ENCODE measurements at places on chromosomes 5 and 9. TPM values are rescaled to one million over a fixed set of nuclear protein-coding genes. Genes with fewer than 3 reads are reported as not detected.

- H3K4me3 ChIP-seq = no peak overlapping the region
- no peaks in the 10 kb centered on the region for H3K27me3 ChIP-seq
- H3K27ac ChIP-seq = no peak overlapping the region
- H3K4me1 ChIP-seq = no peaks in the 10 kb centered on the region
Observed at GRCh38 chr9:117080765-117081390, 334.0 kb downstream of the ASTN2 start.

GRM6 gene
- total RNA-seq = not detected

FOXD4L5 gene
- not detected for total RNA-seq

PBX3 gene
- 40.9 TPM for total RNA-seq

GRCh38 chr9:121954477-121955140 is 138.5 kb downstream of the TTLL11 start:
- DNase-seq = no peak
- no peaks in the 10 kb centered on the region for H3K4me1 ChIP-seq
- no peak overlapping the region for H3K27ac ChIP-seq
- no peak overlapping the region for H3K4me3 ChIP-seq
- H3K27me3 ChIP-seq = no peaks in the 10 kb centered on the region

STPG3 gene
- not detected for total RNA-seq

DNA sequence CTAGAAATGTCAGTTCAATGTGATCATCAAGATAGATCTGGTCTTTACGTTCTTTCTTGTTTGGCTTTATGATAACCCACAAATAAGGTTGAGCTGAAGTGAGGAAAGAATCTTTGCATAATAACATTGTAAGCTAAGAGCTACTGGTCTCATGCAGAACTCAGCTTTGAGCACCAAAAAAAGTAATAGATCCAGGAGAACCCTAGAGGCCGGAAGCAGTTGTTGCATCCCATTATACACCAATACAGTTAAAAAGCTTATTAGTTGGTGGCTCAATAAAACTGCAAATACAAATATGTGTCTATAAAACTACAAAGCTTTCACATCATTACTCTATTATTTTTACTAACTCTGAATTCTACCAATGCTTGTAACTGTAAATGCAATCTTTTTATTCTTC is 85.5 kb upstream of the NUDT12 start:
- DNase-seq = no peak
- peaks cover 8% of the 10 kb centered on the region for H3K4me1 ChIP-seq
- no peak overlapping the region for H3K4me3 ChIP-seq
- H3K36me3 ChIP-seq = no peaks in the 10 kb centered on the region

GRCh38 chr9:89759572-89759971 is 154.8 kb downstream of the GADD45G start:
- no peak overlapping the region for H3K4me3 ChIP-seq
- no peaks in the 10 kb centered on the region for H3K27me3 ChIP-seq
- no peaks in the 10 kb centered on the region for H3K36me3 ChIP-seq
- H3K4me1 ChIP-seq = no peaks in the 10 kb centered on the region
- DNase-seq = no peak

GRCh38 chr9:127278372-127278771 is 13.8 kb downstream of the GARNL3 start:
- DNase-seq = no peak
- H3K4me3 ChIP-seq = no peak overlapping the region
- no peak overlapping the region for H3K27ac ChIP-seq
- no peaks in the 10 kb centered on the region for H3K4me1 ChIP-seq
- H3K27me3 ChIP-seq = no peaks in the 10 kb centered on the region
- H3K36me3 ChIP-seq = no peaks in the 10 kb centered on the region

- peak; percentile 62 for DNase-seq
- no peaks in the 10 kb centered on the region for H3K4me1 ChIP-seq
Observed at GRCh38 chr5:95244479-95244878, 40.4 kb downstream of the MCTP1 start.

- H3K4me3 ChIP-seq = no peak overlapping the region
- DNase-seq = no peak
- peaks cover 32% of the 10 kb centered on the region for H3K36me3 ChIP-seq
Observed at GRCh38 chr5:77427998-77428397, 64.1 kb downstream of the WDR41 start.

- H3K4me3 ChIP-seq = no peak overlapping the region
- H3K4me1 ChIP-seq = peaks cover 17% of the 10 kb centered on the region
- DNase-seq = no peak
- H3K36me3 ChIP-seq = no peaks in the 10 kb centered on the region
- H3K27me3 ChIP-seq = no peaks in the 10 kb centered on the region
Observed at GRCh38 chr9:76181781-76182180, 212.4 kb downstream of the RFK start.

GRCh38 chr9:70438341-70438928 is 24.0 kb upstream of the KLF9 start:
- DNase-seq = no peak
- H3K27me3 ChIP-seq = no peaks in the 10 kb centered on the region
- no peak overlapping the region for H3K27ac ChIP-seq
- H3K36me3 ChIP-seq = no peaks in the 10 kb centered on the region

PIP5KL1 gene
- total RNA-seq = 13.0 TPM

DNA sequence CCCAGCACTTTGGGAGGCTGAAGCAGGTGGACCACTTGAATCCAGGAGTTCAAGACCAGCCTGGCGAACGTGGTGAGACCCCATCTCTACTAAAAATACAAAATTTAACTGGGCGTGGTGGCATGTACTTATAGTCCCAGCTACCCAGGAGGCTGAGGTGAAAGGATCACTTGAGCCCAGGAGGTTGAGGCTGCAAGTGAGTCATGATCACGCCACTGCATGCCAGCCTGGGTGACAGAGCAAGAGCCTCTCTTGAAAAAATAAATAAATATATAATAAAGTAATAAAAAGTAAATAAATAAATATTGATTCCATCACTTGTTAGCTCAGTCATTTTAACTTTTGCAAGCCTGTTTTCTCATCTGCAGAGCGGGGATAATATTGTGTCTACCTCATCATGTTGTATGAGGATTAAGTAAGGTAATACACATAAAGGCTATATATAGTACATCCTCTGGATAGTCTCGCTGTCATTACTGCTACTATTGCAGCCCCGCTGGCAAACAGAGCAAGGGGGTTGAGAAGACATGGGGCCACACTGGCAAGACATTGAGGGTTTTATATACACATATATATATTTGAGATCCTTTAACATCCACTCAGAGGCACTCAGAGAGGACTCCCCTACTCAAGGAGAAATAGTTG is 210.9 kb downstream of the C9orf152 start:
- H3K27me3 ChIP-seq = no peaks in the 10 kb centered on the region
- no peaks in the 10 kb centered on the region for H3K36me3 ChIP-seq
- DNase-seq = no peak
- H3K4me1 ChIP-seq = no peaks in the 10 kb centered on the region
- H3K27ac ChIP-seq = no peak overlapping the region

BRD3OS gene
- total RNA-seq = 20.1 TPM

DNA sequence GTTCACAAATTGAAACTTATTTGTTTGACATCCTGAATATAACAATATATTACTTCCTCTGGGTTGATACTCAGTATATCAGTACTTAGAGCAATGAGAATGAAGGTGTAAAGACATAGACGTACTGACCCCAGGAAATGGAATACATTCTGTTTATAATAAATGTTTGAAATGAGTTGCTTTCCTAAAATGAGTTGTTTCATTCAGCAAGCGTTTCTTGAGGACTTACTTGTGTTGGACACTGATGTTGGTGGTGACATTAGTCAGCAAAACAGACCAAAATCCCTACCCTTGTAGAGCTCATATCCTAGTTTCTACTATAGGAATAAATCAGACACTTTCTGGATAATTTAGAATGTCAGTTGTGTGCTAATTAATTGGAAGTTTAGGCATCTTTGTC is 184.3 kb downstream of the ZDHHC21 start:
- H3K27ac ChIP-seq = no peak overlapping the region
- H3K36me3 ChIP-seq = no peaks in the 10 kb centered on the region
- H3K27me3 ChIP-seq = no peaks in the 10 kb centered on the region
- H3K4me3 ChIP-seq = no peak overlapping the region
- no peaks in the 10 kb centered on the region for H3K4me1 ChIP-seq

DNA sequence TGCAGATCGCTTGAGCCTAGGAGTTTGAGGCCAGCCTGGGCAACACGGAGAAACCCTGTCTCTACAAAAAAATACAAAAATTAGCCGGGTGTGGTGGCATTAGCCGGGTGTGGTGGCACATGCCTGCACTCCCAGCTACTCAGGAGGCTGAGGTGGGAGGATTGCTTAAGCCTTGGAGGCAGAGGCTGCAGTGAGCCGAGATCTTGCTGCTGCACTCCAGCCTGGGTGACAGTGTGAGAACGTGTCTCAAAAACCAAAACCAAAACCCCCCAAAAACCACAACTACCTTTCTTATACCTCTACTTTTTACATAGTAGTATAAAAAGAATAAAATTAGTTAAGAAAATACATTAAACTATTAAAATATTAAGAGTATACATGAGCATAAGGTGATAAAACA is 121.2 kb downstream of the RAPGEF6 start:
- peaks cover 14% of the 10 kb centered on the region for H3K36me3 ChIP-seq
- DNase-seq = no peak
- H3K27ac ChIP-seq = no peak overlapping the region
- H3K4me1 ChIP-seq = no peaks in the 10 kb centered on the region
- H3K27me3 ChIP-seq = no peaks in the 10 kb centered on the region

FBXO4 gene
- total RNA-seq = 1.8 TPM

GRCh38 chr5:121415270-121415669 is 436.4 kb upstream of the FTMT start:
- H3K36me3 ChIP-seq = no peaks in the 10 kb centered on the region
- H3K4me3 ChIP-seq = no peak overlapping the region
- no peak for DNase-seq
